Activated T-cell treated with anti-CD3 and anti-CD28 coated beads for 24 hours (primary cell): ENCODE measurements at places on chromosomes 5 and 9.

DNA sequence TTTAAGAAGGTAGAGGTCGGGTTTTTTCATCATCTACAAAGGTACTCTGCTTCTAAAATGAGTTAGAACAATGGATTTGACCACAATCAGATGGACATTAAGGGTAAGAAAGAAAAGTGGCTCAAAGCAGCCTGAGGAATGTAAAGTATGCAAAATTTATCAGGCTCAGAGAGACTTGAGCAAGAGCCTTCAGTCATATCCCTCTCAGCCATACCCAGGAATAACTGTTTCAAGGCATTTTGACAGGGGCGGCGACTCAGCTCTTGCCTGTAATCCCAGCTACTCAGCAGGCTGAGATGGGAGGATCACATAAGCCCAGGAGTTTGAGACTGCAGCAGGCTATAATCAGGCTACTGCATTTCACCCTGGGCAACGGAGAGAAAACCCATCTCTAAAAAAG is 38.8 kb upstream of the ANXA2R start:
- no peak for DNase-seq

- DNase-seq, result no peak
These were observed 65.4 kb upstream of the STK32A start for GRCh38 chr5:147169399-147169798.

DNA sequence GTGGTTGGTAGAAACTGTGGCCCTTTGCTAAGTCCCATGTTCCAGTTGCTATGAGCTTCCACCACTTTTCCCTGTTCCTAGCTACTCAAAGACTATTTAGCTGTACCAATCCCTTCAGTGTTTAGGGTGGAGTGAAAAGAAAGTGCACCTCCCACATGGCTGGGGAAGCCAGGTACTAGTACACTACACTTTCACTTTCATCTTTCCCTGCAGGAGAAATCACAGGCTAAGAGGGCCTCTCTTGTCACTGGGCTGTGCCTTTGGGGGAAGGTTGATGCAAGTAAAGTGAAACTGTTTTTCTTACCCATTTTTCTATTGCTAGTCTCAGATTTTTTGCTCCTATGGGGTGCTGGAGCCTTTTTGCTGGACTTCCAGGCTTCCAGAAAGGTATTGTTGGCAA is 33.5 kb upstream of the CKS2 start:
- DNase-seq, result no peak

DNA sequence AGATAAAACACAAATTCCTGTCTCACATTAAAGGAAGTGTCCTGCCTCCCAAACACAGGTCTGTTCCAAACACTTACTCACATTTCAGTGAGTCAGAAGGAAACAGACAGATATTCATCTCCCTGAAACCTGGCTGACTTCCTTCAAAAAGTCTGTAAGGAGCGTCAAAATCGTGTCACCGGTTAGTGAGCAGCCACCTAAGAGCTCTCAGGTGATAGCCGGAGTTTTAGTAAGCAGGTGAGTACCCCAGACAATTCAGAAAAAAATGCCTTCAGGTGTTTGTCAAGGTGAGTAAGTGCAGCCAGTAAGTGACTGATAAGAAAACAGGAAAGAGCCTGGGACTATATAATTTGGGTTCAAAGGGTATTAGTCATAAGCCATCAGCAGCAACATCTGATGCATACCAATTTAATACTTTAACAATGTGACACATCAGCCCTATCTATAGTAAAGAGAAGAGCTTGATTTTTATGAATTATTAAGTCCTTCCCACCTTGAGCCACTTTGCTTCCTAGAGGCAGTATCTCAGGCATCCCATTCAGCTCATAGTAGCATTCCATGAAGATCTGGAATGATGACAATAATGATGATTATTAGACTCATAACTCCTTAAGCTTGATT is 1.3 kb upstream of the ITGA2 start:
- DNase-seq, result no peak

- no peak for DNase-seq
These were observed 140.1 kb downstream of the BASP1 start for GRCh38 chr5:17357504-17357903.

- no peak for DNase-seq
These were observed 677.3 kb upstream of the RGMB start for GRCh38 chr5:98096155-98096554.

DNA sequence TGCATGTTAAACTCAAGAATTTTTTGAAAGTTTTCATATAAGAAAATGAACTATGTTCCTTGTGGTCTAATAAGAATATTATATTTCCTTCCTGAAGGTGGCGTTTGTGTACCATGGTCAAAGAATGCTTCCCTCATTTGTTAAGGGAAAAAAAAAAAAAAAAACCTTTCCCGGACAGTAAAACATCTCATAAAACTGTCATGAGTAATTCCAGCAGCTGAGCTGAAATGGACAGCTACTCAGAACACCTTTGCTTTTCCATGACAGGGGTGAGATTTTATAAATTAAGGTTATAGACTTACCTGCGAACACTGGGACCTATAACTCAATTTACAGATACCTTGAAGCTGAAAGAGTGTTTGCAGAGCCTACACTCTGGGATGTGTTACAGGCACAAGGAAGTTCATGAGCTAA is 113.2 kb upstream of the RANBP3L start:
- no peak for DNase-seq

DNA sequence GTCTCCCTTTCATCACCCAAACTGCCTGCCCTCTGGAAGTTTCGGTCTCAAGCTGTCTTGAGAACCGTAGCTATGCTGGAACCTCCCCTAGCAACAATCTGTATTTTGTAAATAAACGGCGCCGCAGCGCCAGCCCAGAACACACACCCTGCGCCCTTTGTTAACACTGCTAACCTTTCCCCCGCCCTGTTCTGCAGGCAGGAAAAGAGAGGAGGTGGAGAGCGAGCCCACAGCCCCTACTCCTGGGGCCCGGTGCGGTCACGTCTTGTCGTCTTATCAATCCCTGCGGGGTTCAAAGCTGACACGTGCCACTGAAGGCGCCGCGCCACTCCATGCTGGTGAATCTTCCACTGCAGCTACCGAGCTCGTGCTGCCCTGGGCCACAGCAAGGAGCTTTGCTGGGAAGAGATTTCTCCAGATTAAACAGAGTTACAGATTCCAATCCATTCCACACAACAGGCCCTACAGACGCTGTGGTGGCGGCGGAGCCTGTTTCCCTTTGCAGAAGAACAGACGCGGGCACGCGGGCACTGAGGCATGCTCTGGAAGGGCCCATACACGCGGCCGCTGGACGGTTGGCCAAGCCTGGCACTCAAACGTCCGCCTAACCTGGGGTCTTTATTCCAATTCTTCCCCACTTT is 25.3 kb downstream of the ZDHHC11B start:
- no peak for DNase-seq

DNA sequence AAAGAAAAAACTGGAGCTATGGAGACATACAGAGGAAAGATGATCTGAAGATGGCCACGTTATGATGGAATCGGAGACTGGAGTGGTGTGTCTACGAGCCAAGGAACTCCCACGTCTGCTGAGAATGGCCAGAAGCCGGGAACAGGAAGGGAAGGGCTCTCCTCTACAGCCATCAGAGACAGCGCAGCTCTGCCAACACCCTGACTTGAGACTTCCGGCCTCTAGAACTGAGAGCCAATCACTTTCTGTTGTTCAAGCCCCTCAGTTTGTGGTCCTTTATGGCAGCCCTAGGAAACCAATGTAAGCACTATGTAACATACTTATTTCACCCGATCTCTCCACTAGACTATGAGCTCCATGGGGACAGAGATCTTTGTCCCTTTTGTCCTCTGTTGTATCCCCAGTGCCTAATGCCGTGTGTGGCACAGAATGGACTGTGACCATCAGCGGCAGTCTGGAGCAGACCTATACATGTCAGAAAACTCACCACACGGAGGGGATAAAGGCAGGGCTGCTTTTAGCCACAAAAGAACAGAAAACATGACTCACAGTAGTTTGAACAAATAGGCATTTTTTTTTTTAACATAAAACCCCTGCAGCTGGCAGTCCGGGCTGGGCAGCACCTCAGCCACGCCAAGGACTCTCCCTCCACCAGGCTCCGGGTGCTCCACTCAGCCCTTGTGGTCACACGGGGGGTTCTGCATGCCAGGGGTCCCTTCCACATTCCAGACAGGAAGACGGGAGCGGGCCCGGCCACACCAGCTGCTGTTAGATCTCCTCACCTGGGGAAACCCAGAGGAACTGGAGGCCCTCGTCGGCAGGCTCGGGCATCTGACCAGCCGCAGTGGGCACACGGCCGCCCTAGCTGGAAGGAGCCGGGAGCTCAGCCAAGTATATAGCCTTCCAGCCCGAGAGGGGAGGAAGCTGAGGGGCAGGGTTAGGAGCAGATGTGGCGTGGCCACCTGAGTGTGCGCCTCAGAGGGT is 16.1 kb upstream of the MXD3 start:
- no peak for DNase-seq

- no peak for DNase-seq
These were observed 11.2 kb downstream of the MRPS27 start for GRCh38 chr5:72308853-72309191.

DNA sequence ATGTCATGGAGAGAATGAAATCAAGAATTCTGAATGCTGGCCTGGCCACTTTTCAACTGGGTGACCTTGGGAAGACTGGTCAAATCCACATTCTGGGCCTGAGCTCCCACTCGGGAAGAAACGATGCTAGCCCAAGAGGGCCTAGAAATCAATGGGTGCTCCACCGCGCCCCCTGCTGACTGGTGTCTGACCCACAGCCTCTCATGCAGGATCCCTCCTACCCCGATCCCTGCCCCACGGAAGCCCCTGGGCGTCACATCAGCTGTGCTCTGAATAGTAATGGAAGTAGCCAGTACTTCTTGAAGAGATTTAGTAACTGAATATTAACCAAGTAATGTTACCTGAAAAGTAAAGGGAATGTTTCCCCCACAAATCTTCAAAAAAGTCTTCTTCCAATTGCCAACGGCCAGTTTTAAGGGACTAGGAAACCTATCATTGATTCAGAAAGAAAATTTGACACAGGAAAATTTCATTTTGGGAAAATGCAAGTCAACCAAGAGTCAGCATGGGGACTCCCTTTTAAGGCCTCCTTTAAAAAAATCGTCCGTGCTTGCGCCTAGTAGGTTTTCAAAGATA is 43.9 kb downstream of the CRB2 start:
- DNase-seq, result no peak

- DNase-seq, result no peak
These were observed 222.7 kb downstream of the DCP2 start for GRCh38 chr5:113199122-113199905.

GRCh38 chr9:7259544-7260241 is 501.9 kb downstream of the KDM4C start:
- no peak for DNase-seq

DNA sequence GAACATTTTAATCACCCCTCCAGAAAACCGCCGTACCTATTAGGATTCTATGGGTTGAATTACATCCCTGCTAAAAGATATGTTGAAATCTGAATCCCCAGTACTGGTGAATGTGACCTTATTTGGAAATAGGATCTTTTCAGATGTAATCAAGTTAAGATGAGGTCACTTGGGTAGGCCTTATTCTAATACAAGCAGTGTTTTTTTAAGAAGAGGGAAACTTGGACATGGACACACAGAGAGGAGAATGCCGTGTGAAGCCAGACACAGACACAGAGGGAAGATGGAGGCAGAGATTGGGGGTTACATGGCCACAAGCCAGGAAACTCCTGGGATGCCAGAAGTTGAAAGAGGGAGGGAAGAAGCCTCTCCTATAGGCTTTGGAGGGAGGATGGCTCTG is 183.5 kb downstream of the GNA14 start:
- no peak for DNase-seq

- no peak for DNase-seq
These were observed 468.4 kb downstream of the PRR16 start for GRCh38 chr5:120932480-120932879.

GRCh38 chr5:60036192-60036938 is 142.8 kb upstream of the PDE4D start:
- no peak for DNase-seq

- no peak for DNase-seq
These were observed 2.0 kb upstream of the TEX48 start for GRCh38 chr9:114684036-114684435.

GRCh38 chr5:1526681-1527131 is 2.9 kb upstream of the LPCAT1 start:
- DNase-seq, result no peak

GRCh38 chr5:102830241-102830640 is 75.1 kb downstream of the PAM start:
- DNase-seq, result no peak

- DNase-seq, result no peak
These were observed 518.9 kb downstream of the PRELID2 start for GRCh38 chr5:145316282-145316681.

- DNase-seq, result no peak
These were observed 45.6 kb upstream of the SLC30A5 start for GRCh38 chr5:69048230-69048629.

DNA sequence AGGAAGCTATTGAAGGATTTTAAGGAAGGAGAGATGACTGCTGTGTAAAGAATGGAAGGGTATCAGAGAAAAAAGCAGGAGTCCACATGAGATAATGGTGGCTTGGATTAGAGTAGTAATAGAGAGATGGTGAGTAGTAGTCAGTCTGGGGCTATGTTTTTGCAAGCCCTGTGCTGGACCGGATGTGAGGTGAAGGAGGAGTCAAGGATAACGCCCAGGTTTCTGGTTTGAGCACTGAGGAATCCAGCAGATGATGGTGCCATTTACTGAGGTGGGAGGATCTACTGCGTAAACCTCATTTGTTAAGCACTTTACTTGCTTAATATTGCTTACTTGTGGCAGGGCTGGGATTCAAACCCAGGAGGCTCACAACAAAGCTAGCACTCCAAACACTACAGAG is 1.1 kb downstream of the TIGD6 start:
- no peak for DNase-seq
